ENCODE measurements at places on chromosomes 6 and 20.

DNA sequence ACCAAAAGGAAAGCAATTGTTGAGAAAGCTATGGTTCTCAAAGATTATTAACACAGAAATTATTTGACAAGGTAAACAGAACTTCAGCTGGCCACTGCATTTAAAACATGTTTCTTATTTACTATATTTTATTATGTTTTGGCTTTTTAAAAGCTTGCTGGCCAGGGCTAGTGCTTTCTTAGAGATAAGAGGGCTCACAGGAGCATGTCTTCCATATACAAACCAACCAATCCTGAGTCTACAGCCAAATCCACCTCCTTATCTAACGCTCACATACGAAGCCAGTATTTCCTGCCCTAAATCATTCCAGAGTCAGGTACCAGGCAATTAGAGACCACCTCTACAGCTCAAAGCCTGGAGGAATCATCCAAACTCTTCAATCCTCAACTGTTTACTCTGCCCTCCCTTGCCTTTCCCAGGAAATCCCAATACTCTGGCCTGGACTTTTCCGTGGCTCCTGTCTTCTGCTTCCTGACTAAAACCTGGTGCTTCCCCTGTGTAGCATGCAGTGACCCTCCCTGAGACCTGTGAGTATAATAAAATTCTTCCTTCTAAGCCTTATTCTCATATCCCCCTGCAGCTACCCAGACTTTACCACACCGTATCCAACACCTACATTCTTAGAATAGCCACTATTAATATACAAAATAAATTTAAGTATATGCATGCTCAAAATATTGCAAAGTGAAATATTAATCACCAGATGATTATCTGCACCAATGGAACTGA lies 33.2 kb downstream of the RANBP9 start:
- no peak for DNase-seq

DNA sequence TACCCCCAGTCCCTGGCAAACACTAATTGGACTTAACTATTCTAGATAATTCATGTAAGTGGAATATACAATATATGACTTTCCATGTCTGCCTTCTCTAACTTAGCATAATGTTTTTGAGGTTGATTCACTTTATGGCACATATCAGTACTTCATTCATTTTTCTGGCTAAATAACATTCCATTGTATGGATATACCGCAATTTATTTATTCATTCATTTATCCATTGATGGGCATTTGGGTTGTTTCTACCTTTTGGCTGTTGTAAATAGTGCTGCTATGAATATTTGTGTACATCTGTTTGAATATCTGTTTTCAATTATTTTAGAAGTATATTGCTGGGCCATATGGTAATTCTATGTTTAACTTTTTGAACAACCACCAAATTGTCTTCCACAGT lies 616.3 kb downstream of the UTRN start:
- DNase-seq, result no peak

- DNase-seq, result no peak
Measured at GRCh38 chr6:149209871-149210775, 107.4 kb upstream of the TAB2 start.

GRCh38 chr20:11451793-11452291 lies 465.9 kb upstream of the BTBD3 start:
- DNase-seq, result no peak

GRCh38 chr6:5809450-5809849 lies 197.3 kb downstream of the NRN1 start:
- no peak for DNase-seq

- no peak for DNase-seq
Measured at GRCh38 chr6:38269461-38270172, 370.1 kb downstream of the BTBD9 start.

Measured in fibroblast of skin of left quadriceps (primary cell).